Muscle of arm (tissue), 14 donors: ENCODE measurements at places on chromosomes 16 and 17.

GRCh38 chr17:10875984-10876555 is 38.2 kb upstream of the PIRT start:
- DNase-seq, result peak; percentile 15

- no peak for DNase-seq
These were observed 17.6 kb downstream of the MEOX1 start for GRCh38 chr17:43644081-43644480.

- no peak for DNase-seq
These were observed 8.4 kb downstream of the FBXO47 start for GRCh38 chr17:38958756-38959155.

- DNase-seq, result no peak
These were observed 91.1 kb downstream of the SMG6 start for GRCh38 chr17:2212400-2212981.
